Left hindlimb (tissue), 1 donor: ENCODE measurements at places on chromosomes 4 and X.

DNA sequence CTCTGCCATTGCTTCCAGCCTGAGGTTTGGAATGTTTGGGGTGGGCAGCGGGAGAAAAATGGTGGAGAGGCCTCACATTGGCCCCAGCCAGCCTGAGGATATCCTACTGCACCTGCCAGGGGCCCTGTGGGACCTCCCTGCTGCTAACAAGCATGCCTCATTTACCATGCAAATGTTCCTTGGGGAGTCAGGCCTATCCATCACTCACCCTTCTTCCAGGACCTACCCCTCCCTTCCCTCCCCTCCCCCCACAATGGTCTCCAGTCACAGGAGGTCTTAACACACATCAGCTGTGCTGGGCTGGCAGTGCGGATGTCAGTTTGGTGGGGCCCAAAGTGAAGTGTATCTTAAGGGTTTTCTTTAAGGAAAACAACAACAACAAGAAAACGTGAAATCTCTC lies 139.2 kb downstream of the SHOX start:
- DNase-seq = no peak

- no peak for DNase-seq
These were observed 46.4 kb downstream of the IL13RA1 start for GRCh38 chrX:118773782-118774181.

DNA sequence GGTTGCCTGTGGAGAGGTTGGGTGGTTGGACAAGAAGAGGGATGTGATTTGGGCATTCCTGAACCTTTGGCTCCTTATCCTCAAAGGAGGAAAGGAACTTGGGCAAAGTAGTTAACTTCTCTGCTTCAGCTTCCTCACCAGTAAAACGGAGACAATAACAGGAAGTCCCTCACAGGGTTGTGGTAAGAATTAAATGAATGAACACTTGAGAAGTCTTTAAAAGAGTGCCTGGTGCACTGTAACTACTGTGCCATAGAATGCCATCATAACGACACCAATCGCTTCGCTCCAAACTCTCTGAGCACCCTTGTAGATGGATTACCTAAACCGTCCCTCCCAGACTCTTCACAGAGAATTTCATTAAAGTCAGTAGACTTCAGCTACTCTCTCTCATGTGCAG lies 10.5 kb downstream of the ZCCHC18 start:
- no peak for DNase-seq

GRCh38 chr4:5865896-5866599 lies 26.8 kb downstream of the CRMP1 start:
- DNase-seq = no peak

DNA sequence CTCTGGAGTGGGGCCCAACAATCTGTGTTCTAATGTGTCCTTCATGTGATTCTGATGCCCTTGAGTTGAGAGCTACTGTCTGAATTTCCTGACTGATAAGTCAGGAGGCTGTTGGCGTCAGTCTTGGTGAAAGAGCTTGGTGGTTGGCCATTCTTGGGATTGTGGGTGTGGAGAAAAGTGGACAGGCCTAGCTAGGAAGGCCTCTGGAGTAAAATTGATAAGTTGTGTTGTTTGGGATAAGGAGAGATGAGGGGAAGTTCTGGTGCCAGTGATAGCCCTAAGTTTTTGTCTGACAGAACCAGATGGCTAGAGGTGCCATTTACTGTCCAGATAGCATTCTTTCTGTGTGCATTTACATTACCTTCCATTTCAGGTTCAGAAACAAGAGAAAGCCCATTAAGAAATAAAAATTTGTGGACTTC lies 11.7 kb downstream of the NSD2 start:
- DNase-seq = no peak
